Stimulated activated naive CD8-positive, alpha-beta T cell treated with anti-CD3 and anti-CD28 coated beads, Interleukin-15, Interleukin-2, amounts not matched to agents 100 U/mL and 50 U/mL, for 24 hours (primary cell): ENCODE measurements at places on chromosomes 12 and 14.
A peak's percentile ranks its signal among the peaks of the same experiment; 100 is the strongest.

GRCh38 chr12:55708695-55709233 is 1.1 kb upstream of the ITGA7 start:
- DNase-seq, result no peak

DNA sequence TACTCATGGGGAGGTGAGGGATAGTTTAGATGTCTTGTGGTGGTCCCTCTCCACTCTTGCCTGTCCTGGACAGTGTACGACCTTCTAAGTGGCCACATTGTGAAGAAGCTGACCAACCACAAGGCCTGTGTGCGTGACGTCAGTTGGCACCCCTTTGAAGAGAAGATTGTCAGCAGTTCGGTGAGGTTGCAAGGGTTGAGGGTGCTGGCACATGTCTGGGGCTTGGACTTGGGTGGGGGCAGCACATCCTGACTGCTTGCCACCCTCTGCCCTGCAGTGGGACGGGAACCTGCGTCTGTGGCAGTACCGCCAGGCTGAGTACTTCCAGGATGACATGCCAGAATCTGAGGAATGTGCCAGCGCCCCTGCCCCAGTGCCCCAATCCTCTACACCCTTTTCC is 7.6 kb upstream of the FITM1 start:
- DNase-seq, result no peak

GRCh38 chr12:58803908-58804307 is 116.4 kb downstream of the LRIG3 start:
- DNase-seq, result no peak

DNA sequence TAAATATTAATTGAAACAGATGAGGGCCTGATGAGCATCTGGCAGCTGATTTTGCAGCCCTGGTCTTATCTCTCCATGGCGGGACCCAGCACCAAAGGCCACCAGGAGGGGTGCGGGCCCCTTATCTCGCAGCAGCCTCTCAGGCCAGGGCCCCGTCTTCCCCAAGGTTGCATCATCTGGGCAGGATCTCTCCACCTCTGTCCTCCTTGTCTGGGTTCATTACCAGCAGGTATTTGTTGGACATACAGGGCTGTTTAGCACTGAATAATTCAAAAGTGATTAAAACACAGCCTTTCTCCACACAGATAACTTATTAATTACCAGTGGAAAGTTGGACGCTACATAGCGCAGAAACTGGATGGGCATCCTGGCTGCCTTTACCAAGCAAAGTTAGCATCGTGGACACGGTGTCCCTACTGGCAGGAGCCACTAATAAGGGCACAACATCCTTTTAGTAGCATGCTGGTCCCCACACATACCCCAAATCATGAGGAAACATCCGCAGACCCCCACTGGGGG is 25.8 kb downstream of the TMEM120B start:
- no peak for DNase-seq

DNA sequence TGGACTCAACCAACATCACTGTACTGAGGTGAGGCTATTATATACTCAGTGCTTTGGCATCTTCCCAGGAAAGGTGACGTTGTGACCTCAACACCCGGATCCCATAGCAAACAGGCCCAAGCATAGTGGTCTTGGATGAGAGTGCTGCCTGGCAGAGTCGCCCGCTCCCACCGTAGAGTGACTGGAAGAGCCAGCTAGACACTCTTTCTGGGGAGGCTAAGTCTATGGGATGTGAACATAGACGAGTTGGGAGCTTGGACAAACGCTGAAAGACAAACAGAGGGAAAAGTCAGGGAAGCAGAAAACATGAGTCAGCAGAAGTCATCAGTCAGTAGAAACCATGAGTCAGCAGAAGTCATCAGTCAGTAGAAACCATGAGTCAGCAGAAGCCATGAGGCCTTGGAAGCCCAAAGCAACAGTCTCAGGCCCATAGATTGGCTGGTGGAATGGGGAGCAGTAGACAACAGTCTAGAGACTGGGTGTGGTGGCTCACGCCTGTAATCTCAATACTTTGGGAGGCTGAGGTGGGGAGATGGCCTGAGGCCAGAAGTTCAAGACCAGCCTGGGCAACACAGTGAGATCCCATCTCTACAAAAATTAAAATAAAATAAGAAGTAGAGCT is 66.4 kb upstream of the MAP1LC3B2 start:
- no peak for DNase-seq

DNA sequence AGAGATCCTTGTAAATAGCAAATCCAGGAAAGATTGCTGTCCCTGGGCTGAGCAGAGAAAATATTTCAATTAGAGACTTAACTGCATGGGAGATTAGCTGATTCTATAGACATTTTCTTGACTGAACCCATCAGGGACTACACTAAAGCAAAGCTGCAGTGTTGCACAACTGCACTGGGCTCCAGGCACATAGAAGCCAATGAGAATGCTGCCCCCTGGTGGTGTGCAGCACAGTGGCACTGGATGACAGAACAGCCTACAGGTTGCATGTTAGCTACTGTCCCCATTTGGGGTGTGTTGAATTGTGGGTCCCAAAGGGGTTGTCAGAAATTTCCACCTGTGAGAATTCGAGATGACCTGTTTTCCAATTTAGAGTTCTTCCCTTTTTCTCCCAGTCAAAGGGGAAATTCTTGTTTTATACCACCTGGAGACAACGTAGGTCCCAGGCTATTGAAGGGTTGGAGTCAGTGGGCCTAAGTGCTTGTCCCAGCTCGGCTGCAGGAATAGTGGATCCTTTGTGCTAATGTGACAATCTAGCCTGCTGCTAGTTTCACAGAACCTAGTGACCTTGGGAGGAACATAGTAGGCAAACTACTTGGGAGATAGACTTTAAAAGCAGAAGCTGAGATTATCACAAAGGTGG is 114.7 kb downstream of the SLC8A3 start:
- peak; percentile 70 for DNase-seq

- DNase-seq, result no peak
Measured at GRCh38 chr12:45671254-45671653, 58.3 kb upstream of the ARID2 start.

GRCh38 chr14:38405851-38406635 is 150.2 kb upstream of the CLEC14A start:
- no peak for DNase-seq

DNA sequence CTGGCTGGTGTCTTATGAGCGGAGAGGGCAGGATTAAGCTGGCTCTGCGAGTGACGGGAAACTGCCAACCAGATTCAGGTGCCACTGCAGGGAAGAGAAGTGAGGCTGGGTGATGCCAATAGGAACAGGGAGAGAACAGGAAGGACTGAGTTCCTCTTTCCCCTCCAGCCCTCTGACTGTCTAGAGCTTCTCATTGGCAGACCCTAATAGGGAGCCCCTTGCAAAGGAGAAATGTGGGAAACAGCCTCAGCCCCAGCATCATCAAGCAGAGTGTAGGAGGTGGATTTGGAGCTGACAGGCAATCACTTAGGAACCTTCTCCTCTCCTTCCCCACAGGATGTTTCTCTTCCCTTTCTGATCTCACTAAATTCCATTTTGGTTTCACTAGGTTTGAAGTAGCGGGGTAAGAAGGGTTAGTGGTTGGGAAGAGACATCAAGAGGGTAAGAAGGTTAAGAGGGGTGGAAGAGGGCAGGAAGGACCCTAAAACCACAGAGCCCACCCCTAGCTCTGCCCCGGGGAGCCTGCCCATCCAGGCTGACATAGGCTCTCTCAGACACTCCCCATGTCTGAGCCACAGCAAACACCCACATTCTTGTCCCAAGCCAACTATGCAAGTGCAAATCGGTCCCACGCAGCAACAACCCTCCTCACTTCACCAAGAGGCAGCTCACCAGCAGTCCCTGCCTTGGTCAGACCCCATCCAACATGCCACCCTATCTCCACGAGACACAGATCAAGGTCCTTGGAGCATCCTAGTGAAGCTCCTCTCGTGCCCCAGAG is 111.1 kb downstream of the STAB2 start:
- DNase-seq, result no peak

DNA sequence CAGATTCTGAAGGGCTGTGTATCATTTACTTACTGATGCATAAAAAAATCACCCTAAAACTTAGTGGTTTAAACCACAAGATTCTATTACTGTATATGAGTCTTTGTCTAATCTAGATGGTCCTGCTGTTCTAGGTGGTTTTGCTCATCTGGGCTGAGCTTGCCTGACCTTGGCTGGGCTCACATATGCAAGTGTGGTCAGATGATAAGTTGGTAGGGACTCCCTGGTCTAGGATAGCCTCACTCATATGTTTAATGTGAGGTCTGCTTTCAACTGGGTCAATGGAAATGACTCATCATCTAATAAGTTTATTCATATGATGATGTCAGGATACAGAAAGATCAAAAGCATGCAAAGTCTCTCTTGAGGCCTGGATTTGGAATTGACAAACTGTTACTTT is 887.8 kb downstream of the TRHDE start:
- DNase-seq, result no peak

DNA sequence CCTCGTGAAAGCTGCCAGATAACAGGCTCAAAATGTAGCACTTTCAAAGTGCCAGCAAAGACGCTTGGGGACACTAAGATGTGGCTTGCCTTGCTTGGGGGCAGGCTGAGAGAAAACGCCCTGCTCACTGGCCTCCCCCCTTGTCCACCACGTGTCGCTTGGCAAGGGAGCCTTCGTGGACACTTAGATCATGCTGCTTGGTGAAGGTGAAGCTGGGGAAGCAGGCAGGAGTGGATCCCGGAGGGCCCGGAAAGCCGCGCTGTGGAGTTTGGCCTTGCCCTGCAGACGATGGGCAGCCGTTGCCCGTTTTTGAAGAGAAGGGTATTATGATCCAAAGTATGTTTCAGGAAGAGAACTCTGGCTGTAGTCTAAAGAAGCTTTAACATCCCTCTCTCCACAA is 53.4 kb upstream of the BDKRB2 start:
- DNase-seq, result no peak

GRCh38 chr12:57242329-57242690 is 8.7 kb downstream of the STAC3 start:
- DNase-seq, result peak; percentile 15

DNA sequence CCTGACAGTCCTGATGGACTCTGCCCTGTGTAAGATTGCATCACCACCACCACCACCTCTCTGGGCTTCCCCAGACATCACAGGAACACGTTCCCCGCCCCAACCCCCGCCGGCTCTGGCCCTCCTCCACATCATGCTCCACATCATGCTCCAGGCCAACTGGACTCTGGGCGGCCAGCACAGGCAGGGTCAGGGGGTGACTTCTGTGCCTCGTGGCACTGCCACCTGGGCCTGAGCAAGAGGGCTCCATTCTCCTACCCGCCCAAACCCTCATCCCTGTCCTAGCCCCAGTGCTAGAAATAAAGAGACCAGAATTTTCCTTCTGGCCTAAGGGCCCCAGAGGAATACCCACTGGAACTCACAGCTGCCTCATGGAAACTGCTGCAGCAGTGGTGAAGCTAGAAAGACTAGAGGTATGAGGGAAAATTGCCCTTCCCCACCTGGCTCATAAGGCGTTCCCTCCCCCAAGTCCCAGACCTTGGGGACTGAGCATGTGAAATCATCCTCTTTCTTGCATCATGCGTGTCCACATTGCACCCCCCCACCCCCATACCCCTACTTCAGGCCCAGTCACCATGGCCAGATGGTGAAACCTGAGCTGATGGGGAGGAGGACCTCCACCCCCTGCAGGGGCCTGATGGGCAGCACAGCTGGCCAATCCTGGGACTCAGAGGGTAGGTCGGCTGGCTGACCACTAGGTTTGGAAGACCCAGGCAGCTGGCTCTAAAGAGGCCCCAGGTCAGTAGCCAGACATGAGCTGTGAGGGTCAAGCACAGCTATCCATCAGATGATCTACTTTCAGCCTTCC is at the start of gene INHBE:
Gene INHBE (plus strand): TSS at position 742 of the 808 bp plus-strand sequence. CDS start 230 bp downstream, outside the sequence.
- DNase-seq, result peak; percentile 66

GRCh38 chr12:131509701-131510100 is 201.2 kb upstream of the SFSWAP start:
- DNase-seq, result no peak

- no peak for DNase-seq
Measured at GRCh38 chr14:66782853-66783252, 274.9 kb downstream of the GPHN start.

- DNase-seq, result no peak
Measured at GRCh38 chr12:43290836-43291235, 261.2 kb downstream of the ADAMTS20 start.

- no peak for DNase-seq
Measured at GRCh38 chr12:104622928-104623327, 166.2 kb downstream of the CHST11 start.

DNA sequence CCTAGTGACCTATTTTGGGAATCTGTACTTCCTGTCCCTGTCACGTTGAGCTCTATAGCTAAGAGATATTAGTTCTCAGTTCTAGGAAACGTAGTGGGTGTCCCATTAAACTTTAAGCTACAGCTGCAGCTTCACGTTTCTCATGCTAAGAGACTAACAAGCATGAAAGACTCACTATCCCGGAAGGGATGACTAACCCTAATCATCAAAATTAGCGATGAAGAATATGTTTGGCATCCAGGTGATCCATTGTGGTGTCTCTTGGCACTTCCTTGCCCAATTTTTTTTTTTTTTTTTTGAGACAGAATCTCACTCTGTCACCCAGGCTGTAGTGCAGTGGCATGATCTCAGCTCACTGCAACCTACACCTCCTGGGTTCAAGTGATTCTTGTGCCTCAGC is 11.0 kb upstream of the LALBA start:
- no peak for DNase-seq

- no peak for DNase-seq
Measured at GRCh38 chr12:40054555-40055227, 51.2 kb downstream of the SLC2A13 start.

GRCh38 chr12:116104167-116104767 is 173.2 kb downstream of the MED13L start:
- no peak for DNase-seq

DNA sequence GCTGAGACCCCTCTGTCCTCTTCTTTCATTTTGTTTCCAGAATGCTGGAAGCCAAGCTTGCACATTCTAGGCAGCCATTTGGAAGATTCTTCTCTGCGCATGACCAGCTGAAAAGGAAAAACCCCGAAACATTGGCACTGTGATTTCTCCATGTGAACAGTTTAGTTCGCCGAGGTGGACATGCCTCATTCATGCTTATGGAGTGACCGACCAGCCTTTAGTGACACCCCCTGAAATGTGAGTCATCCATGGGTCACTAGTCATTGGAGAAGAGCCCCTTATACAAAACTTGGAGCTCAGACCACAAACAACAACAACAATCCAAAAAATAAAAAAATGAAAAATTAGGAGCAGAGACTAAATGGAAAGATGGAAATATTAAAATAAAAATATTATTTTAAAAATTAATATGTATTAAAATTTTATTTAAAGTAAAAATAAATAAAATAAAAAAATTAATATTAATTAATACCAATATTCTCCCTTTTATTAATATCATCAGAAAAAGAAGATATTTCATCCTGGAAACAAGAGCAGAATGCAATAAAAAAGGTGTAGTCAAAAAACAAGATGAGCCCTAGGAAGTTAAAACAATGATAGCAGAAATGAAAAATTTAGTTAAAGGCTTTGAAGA is 9.5 kb upstream of the KRT7 start:
- DNase-seq, result no peak
